Small intestine (tissue), 16 donors: ENCODE measurements at places on chromosomes 6 and 20.

GRCh38 chr6:123636782-123637181 is at the start of gene TRDN:
Gene TRDN (minus strand): TSS chr6:123636950. CDS start chr6:123636775, 175 bp downstream.
- no peak for DNase-seq
- no peaks in the 10 kb centered on the region for H3K27me3 ChIP-seq
- H3K36me3 ChIP-seq, result no peaks in the 10 kb centered on the region
- no peak within 1 kb of the TSS for H3K4me3 ChIP-seq
- H3K4me1 ChIP-seq, result no peaks in the 10 kb centered on the region

- no peak overlapping the region for H3K27ac ChIP-seq
- no peak for DNase-seq
- no peak overlapping the region for H3K4me3 ChIP-seq
- H3K27me3 ChIP-seq, result no peaks in the 10 kb centered on the region
- H3K36me3 ChIP-seq, result peaks cover 3% of the 10 kb centered on the region
Measured at GRCh38 chr6:111843347-111844147, 29.7 kb downstream of the FYN start.

GRCh38 chr20:51700809-51701285 is 67.3 kb downstream of the ATP9A start:
- H3K4me3 ChIP-seq, result no peak overlapping the region
- H3K36me3 ChIP-seq, result no peaks in the 10 kb centered on the region
- H3K27me3 ChIP-seq, result no peaks in the 10 kb centered on the region
- peak; percentile 68 for DNase-seq
- no peak overlapping the region for H3K27ac ChIP-seq

DNA sequence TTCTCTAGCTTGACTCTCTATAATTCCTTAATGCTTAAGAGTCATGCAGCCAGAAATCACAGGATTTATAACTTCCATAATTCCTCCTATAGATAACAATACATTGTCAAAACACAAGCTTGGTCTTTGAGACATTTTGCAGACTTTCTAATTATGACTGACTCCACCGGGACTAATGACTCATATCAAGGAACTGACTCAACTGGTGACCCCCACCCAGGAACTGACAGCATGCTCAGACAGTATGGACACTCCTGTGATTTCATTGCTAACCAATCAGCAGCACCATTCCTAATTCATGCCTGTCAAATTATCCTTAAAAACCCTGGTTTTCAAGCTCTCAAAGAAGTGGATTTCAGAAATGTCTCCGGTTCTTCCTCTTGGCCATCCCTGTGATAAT is 670.5 kb upstream of the IMPG1 start:
- no peaks in the 10 kb centered on the region for H3K27me3 ChIP-seq
- H3K4me3 ChIP-seq, result no peak overlapping the region

- no peaks in the 10 kb centered on the region for H3K27me3 ChIP-seq
- H3K4me3 ChIP-seq, result no peak overlapping the region
- H3K36me3 ChIP-seq, result no peaks in the 10 kb centered on the region
Measured at GRCh38 chr20:4412216-4412615, 309.5 kb upstream of the PRND start.

DNA sequence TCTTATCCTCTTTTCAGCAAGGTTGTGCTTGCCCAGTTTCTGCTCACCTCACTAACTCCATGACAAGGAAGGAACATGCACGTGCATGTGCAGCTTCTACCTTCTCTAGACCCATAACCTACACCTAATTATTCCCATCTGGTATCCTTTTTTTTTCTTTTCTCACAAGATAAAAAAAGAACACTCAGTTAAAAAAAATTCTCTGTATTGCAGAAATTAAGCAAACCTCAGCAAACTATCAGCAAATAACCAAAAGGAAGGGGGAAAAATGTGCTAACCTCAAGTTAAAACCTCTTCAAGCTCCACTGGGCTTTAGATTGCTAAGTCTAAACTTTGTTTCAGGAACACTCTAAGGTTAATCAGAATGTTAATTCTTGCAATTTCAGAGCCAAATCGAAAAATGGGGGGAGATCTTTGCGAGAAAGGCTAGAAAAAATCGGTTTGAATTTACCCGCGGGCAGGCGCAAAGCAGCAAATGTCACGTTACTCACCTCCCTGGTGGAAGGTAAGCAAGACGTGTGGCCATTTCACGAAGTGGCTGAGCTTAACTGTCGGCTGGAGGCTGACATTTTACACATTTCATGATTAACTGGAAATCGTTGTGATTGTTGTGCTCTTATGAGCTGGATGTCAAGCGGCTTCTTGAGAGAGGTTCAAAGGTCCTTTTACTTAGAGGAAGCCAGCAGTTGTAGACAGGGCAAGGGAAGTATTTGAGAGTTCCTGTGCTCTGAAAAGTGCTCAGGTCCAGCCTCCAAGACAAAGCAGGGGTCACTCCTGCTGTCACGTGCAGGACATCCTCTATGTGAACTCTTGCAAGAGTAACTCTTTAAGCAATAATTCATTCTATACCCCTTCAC is 19.1 kb downstream of the TFAP2B start:
- peak; percentile 5 for DNase-seq
- no peak overlapping the region for H3K27ac ChIP-seq
- no peaks in the 10 kb centered on the region for H3K36me3 ChIP-seq
- H3K4me1 ChIP-seq, result no peaks in the 10 kb centered on the region
- H3K4me3 ChIP-seq, result no peak overlapping the region
- H3K27me3 ChIP-seq, result peaks cover 56% of the 10 kb centered on the region

- no peak for DNase-seq
- H3K36me3 ChIP-seq, result peaks cover 7% of the 10 kb centered on the region
- no peaks in the 10 kb centered on the region for H3K27me3 ChIP-seq
- no peak overlapping the region for H3K4me3 ChIP-seq
- H3K4me1 ChIP-seq, result no peaks in the 10 kb centered on the region
Measured at GRCh38 chr20:37387519-37388269, 41.8 kb downstream of the SRC start.

DNA sequence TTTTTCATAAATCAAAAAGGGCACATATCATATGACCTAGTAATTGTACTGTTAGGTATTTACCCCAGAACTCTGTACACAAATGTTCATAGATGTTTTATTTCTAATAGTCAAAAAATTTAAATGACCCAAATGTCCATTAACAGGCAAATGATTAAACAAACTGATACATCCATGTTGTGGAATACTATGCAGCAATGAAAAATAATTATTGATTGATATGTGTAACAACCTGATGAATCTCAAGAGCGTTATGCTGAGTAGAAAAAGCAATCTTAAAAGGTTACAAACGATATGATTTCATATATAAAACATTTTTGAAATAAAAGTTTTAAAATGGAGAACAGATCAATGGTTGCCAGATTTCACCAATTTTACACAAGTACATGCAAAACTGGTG is 18.1 kb downstream of the HTR1B start:
- no peaks in the 10 kb centered on the region for H3K4me1 ChIP-seq
- H3K27ac ChIP-seq, result no peak overlapping the region
- no peaks in the 10 kb centered on the region for H3K27me3 ChIP-seq
- DNase-seq, result no peak
- no peak overlapping the region for H3K4me3 ChIP-seq
- H3K36me3 ChIP-seq, result no peaks in the 10 kb centered on the region

GRCh38 chr20:51426718-51427650 is 115.5 kb downstream of the NFATC2 start:
- no peaks in the 10 kb centered on the region for H3K27me3 ChIP-seq
- H3K4me1 ChIP-seq, result no peaks in the 10 kb centered on the region
- no peak for DNase-seq
- no peak overlapping the region for H3K4me3 ChIP-seq

DNA sequence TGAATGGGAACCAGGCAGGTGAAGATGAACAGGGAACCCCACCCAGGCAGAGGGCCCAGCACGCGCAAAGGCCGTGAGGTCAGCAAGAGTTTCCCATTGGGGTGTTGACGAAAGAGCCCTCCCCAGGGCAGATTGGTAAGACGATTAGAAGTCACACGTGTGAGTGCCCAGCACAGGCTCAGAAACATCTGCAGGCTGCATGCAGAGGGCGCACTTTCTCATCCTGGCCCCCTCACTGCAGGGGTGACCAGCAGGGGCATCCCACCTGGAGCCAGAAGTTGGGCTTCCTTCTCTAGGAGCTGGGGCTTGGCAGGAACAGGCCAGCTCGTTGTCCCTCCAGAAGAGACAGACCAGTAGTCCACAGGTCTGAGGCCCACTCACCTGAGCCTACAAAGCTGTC is 38.4 kb downstream of the VSTM2L start:
- no peaks in the 10 kb centered on the region for H3K27me3 ChIP-seq
- H3K4me1 ChIP-seq, result no peaks in the 10 kb centered on the region
- no peaks in the 10 kb centered on the region for H3K36me3 ChIP-seq
- no peak for DNase-seq
- H3K27ac ChIP-seq, result no peak overlapping the region

DNA sequence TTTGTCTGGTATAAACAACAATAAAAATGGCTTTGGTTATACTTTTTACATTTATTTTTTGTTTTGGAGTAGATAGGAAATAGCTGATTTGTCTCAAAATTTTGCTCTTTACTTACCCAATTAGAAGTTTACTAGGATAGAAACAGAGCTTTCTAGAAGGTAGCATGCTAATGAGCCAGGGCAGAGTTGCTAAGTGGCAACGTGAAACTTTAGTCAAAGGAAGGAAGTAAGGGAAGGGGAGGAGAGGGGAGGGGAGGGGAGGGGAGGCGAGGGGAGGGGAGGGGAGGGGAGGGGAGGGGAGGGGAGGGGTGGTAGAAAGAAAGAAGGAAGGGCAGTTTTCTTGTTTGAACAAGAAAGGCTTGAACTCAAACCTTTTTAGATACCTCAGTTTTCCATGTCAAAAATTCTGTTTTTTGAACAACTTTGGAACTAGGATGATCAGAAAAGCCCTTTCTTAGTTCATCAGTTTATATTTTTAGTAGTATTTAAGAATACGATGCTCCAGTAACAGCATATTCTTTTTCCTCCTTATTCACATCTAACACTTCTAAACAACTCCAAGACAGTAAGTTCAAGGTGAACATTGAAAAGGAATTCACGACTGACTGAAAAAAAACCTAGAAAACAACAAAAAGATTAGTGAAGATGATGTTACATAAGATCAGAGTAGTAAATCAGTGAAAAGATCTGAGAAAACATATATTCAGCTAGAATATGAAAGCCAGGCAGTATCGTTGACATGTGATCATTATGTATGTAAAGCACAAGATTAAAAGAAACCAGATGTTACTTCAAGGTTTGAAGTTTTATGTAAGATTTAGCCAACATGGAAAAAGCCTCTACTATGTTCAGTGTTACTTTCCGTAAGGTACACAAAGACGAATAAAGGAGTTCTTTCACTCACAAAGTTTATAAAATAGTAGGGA is 263.4 kb downstream of the ARHGAP18 start:
- no peaks in the 10 kb centered on the region for H3K27me3 ChIP-seq
- no peak overlapping the region for H3K27ac ChIP-seq
- H3K36me3 ChIP-seq, result no peaks in the 10 kb centered on the region
- no peak overlapping the region for H3K4me3 ChIP-seq
